IgD-negative memory B cell (primary cell): ENCODE measurements at places on chromosomes 13 and 19. TPM values are rescaled to one million over a fixed set of nuclear protein-coding genes. Genes with fewer than 3 reads are reported as not detected.

The CD209 gene
- not detected for polyA plus RNA-seq

The FFAR2 gene
- polyA plus RNA-seq: not detected

The FFAR1 gene
- polyA plus RNA-seq: 0.24 TPM

The RABAC1 gene
- polyA plus RNA-seq: 178 TPM

The IRGC gene
- polyA plus RNA-seq: not detected

The C19orf85 gene
- not detected for polyA plus RNA-seq

The MYCBP2 gene
- 78.2 TPM for polyA plus RNA-seq

The FBXL12 gene
- polyA plus RNA-seq: 10.4 TPM

The RPS28 gene
- 2,981 TPM for polyA plus RNA-seq

The TMEM221 gene
- polyA plus RNA-seq: not detected

The C13orf46 gene
- polyA plus RNA-seq: 1.1 TPM

The MAST1 gene
- polyA plus RNA-seq: 1.2 TPM

The ZNF625 gene
- polyA plus RNA-seq: 1.1 TPM

The TMEM150B gene
- not detected for polyA plus RNA-seq

The INAFM1 gene
- polyA plus RNA-seq: 2.3 TPM

The CLDN10 gene
- not detected for polyA plus RNA-seq

The CALR3 gene
- not detected for polyA plus RNA-seq

The ATP11A gene
- polyA plus RNA-seq: 2.9 TPM

The GRIN3B gene
- not detected for polyA plus RNA-seq

The DPF1 gene
- 0.24 TPM for polyA plus RNA-seq

The LILRA1 gene
- not detected for polyA plus RNA-seq

The ZNF175 gene
- polyA plus RNA-seq: 4.9 TPM

The GAS6 gene
- polyA plus RNA-seq: 0.60 TPM

The SLC25A41 gene
- not detected for polyA plus RNA-seq

The RHPN2 gene
- polyA plus RNA-seq: 3.7 TPM

The ADM5 gene
- 0.65 TPM for polyA plus RNA-seq

The TMEM238 gene
- 1.1 TPM for polyA plus RNA-seq

The SLC27A5 gene
- 10.3 TPM for polyA plus RNA-seq

The BAX gene
- 101 TPM for polyA plus RNA-seq

The ADGRE3 gene
- not detected for polyA plus RNA-seq

The SIGLEC11 gene
- polyA plus RNA-seq: not detected

The CAMSAP3 gene
- 0.44 TPM for polyA plus RNA-seq

The SULT2A1 gene
- polyA plus RNA-seq: not detected

The SHISA7 gene
- not detected for polyA plus RNA-seq

The CDC42EP5 gene
- polyA plus RNA-seq: not detected

The PTPRS gene
- 0.86 TPM for polyA plus RNA-seq

The CYP2F1 gene
- not detected for polyA plus RNA-seq

The SULT2B1 gene
- not detected for polyA plus RNA-seq

The NLRP7 gene
- polyA plus RNA-seq: 1.4 TPM

The KANK3 gene
- not detected for polyA plus RNA-seq

The HIPK4 gene
- 0.11 TPM for polyA plus RNA-seq

The BABAM1 gene
- 115 TPM for polyA plus RNA-seq

The WDR88 gene
- polyA plus RNA-seq: 0.13 TPM

The SELENOV gene
- polyA plus RNA-seq: not detected

The ICAM5 gene
- not detected for polyA plus RNA-seq

The IZUMO1 gene
- polyA plus RNA-seq: not detected

The KIR2DL4 gene
- not detected for polyA plus RNA-seq

The CEACAM1 gene
- 5.4 TPM for polyA plus RNA-seq

The DMKN gene
- 1.1 TPM for polyA plus RNA-seq

The UNC13A gene
- not detected for polyA plus RNA-seq

The GNA15 gene
- polyA plus RNA-seq: not detected

The NKPD1 gene
- polyA plus RNA-seq: not detected

The PVR gene
- not detected for polyA plus RNA-seq

The LILRA6 gene
- polyA plus RNA-seq: 0.18 TPM

The SBNO2 gene
- polyA plus RNA-seq: 2.1 TPM

The KLK12 gene
- not detected for polyA plus RNA-seq

The SMIM17 gene
- not detected for polyA plus RNA-seq

The NLRP5 gene
- not detected for polyA plus RNA-seq
